ENCODE measurements at places on chromosomes 3 and 15.
A peak's percentile ranks its signal among the peaks of the same experiment; 100 is the strongest.

DNA sequence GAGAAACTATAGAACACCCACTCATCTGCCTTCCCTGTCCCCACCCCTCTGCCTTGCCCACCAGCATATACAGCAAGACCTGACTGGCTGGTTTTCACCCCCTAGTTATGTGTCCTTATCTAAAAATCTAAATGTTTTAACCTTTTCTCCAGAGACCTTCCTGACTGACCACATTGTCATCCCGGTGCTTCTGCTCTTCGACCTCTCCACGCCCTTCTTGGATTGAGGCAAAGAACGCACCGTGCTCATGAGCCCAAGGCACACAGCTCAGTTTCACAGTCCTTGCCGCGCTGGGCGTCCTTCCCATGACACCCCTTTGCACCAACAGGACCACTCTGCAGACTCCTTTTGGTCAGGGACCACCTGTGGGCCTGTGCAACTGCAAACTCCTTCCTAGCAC lies 62.7 kb downstream of the B3GNT5 start:
- DNase-seq, result peak; percentile 53

- no peak for DNase-seq
Observed at GRCh38 chr15:56894601-56895000, 23.8 kb upstream of the TCF12 start.

- no peak for DNase-seq
Observed at GRCh38 chr3:151213881-151214280, 10.9 kb upstream of the GPR171 start.

GRCh38 chr3:175312791-175313190 lies 453.7 kb downstream of the NAALADL2 start:
- DNase-seq, result no peak

GRCh38 chr3:195153130-195153529 lies 117.8 kb downstream of the XXYLT1 start:
- peak; percentile 64 for DNase-seq

- DNase-seq, result no peak
Observed at GRCh38 chr15:58616171-58616570, 133.3 kb downstream of the ADAM10 start.

GRCh38 chr3:151775314-151776258 lies 38.3 kb upstream of the AADAC start:
- DNase-seq, result no peak

DNA sequence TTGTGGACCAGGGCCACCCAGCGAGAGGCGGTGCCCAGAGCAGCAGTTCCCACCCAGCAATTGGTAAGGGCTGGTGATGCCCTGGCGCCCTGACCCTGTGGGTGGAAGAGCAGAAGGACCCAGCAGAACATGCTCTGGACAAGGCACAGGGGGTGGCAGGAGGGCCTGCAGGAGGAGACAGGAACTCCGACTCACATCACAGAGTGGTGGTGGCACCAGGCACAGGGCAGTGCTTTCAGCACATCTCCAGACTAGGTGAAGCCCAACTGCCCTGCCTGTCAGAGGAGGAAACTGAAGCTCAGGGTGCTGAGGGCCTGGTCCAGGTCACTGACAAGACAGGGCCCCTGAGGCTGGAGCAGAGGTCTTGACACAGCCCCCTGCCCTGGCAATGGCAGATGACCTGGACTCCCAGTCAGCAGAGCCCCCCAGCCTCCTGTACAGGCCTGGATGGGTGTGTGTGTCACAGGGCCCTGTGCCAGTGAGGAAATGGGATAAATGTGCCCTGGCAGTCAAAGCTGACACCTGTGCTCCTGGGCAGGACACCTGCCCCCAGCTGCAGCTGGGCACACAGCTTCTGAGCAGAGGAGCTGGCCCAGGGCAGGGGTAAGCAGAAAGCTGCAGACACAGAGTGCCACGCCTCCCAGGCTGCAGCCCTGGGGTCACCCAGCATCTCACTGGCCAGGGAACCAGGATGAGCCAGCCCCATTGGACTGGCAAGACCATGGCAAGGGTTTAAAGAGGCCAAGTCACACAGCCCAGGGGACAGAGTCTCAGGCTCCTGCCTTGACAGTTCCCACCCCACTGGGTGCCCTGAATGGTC lies 11.4 kb downstream of the KLF15 start:
- no peak for DNase-seq

- no peak for DNase-seq
Observed at GRCh38 chr3:4633078-4634004, 140.2 kb downstream of the ITPR1 start.

- DNase-seq, result no peak
Observed at GRCh38 chr3:26535151-26535550, 87.4 kb upstream of the LRRC3B start.

- no peak for DNase-seq
Observed at GRCh38 chr15:25742041-25742730, 120.9 kb downstream of the ATP10A start.

- no peak for DNase-seq
Observed at GRCh38 chr3:155037508-155038202, 42.5 kb upstream of the MME start.

GRCh38 chr15:36953346-36953745 lies 147.0 kb downstream of the MEIS2 start:
- no peak for DNase-seq

- no peak for DNase-seq
Observed at GRCh38 chr3:14324224-14324944, 78.0 kb upstream of the SLC6A6 start.

DNA sequence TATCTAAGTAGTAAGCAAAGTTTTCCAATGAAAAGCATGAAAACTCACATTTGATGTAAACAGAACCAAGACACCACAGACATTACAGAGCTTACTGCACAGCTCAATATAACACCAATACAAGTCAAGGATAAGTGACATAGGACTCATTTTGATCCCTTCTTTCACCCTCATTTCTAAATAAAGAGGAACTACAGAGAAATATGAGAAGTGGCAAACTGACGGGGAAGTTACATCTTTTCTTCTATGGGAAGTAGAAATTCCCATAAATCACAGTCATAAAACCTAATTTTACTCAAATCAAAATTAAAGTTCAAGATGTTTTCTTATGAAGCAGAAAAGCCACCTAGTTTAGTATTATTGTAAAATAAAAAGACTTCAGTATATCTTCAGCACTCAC lies 3.8 kb downstream of the ATG3 start:
- no peak for DNase-seq

DNA sequence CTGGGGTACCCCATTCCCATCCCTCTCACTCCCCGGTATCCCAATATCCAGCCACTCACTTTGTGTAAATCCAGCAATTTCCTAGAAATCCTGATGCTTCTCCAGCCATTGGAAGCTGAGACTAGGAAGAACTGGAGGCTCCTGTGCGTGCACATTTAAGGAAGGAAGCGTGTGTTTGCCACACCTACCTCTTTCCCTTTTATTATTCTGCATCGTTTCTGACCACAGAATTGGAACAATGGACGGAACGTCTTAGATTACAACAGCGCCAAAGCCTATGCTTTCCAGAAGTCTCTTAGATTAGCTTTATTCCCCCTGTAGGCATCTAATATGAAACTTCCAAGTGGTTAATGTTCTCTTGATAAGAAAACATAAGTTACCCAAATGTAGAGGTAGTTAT lies 234.8 kb upstream of the TRIM42 start:
- no peak for DNase-seq

- DNase-seq, result no peak
Observed at GRCh38 chr3:126664591-126665214, 9.8 kb upstream of the TXNRD3 start.

DNA sequence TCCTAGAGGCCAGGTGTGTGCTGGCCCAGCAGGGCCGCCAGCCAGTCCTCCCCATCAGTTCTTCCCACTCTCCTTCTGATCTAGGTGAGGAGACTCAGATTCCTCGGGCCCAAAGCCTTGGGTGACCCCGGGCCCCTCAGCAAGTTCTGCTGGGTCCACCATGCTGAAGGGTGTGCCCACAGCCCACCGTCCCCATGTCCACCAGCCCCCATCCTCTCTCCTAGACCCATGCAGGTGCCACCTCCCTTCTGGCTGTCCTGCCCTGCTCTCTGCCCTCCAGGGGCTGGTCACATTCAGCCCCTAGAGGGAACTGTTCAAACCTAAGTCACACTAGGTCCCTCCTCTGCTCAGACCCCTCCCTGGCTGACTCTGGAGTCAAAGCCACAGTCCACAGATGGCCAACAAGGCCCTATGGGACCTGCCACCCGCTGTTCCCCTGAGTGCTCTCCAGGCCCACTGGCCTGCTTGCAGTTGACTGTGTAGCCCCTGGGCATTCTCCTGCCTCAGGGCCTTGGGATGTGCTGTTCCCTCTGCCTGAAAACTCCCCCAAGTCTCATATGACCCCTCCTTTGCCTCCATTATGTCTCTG lies 878 bp upstream of the TLR9 start:
- no peak for DNase-seq

DNA sequence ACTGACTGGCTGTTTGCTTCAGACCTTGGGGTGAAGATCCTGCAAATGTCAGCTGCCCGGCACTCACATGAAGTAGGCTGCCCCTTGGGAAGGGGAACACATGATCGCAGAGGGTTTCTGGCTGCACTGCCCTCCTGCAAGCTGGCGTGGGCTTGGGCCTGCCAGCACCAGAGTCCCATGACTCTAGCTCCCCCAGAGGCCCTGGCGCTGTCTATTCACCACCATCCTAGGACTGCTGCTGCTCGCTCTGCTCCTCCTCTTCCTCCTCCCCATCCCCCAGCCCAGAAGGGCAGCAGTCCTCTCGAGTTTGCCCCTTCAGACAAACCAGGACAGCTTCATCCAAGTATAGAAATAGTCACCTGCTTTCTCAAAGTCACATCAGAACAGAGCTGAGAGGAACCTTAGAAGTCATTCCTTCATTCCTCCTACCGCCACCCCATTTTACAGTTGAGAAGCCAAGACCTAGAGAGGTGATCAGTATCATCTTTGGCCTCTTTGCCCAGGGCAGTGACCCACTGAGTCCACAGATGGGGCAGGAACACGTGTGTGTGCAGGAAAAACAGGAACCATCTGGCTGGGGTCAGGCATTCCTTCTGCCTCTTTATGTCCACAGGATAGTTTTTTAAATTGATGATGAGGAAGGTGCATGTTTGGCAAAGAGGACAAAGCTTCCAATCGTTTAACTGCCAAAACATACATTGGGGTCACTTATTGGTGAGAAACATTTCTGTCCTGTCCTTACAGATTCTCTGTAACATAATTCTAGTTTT lies 13.2 kb downstream of the DPH3 start:
- DNase-seq, result no peak

DNA sequence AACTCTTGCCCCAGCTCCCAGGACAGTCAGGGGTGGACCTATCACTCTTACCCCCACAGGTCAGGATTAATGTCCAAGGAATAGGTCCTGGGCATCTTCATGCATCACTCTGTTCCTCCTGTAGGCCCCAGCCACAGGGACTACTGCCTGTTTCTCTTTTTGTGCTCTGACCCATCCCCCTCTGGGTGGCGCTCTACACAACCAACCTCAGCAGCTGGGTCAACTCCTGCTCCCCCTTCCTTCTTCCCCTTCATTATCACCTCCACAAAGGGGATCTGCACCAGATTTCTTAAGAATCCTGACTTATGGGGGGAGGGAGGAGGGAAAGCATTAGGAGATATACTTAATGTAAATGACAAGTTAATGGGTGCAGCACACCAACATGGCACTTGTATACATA lies 12.2 kb upstream of the TRANK1 start:
- no peak for DNase-seq
